Right atrium auricular region (tissue), 2 donors: ENCODE measurements at places on chromosomes 11 and 22. TPM values are rescaled to one million over a fixed set of nuclear protein-coding genes. Genes with fewer than 3 reads are reported as not detected.

The CDCA5 gene
- 0.52 TPM for total RNA-seq

The MS4A12 gene
- total RNA-seq = not detected

The TMPRSS4 gene
- total RNA-seq = not detected

The CD3G gene
- total RNA-seq = 0.24 TPM

- no peaks in the 10 kb centered on the region for H3K36me3 ChIP-seq
- H3K27me3 ChIP-seq = no peaks in the 10 kb centered on the region
- H3K4me3 ChIP-seq = no peak overlapping the region
- DNase-seq = no peak
- H3K4me1 ChIP-seq = no peaks in the 10 kb centered on the region
Measured at GRCh38 chr11:33997584-33998251, 53.8 kb upstream of the CAPRIN1 start.

DNA sequence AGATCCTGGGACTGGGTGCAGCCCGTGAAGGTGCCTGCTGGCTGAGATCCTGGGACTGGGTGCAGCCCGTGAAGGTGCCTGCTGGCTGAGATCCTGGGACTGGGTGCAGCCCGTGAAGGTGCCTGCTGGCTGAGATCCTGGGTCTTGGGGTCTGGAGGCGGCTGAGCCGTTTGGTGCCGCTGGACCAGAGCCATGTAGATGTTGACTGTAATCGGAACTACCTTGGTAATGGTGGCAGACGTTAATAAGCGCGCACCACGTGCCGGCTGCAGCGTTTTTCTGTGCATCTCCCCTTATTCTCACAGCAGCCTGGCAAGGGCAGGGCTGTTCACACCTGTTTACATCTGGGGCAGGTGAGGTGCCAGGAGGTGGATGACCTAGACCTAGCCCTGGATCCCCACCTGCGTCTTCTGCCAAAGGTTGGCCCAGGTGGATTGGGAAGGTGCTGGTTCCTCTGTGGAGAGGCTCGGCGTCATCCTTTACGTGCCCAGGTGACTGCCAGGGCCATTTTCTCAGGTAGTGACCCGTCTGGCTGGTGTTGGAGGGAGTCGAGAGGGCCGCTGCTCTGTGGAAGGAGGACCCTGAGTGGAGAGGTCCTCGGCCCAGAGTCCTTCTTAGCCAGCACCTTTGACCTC lies 382.5 kb downstream of the TBC1D22A start:
- H3K27me3 ChIP-seq = no peaks in the 10 kb centered on the region
- DNase-seq = no peak
- no peak overlapping the region for H3K4me3 ChIP-seq
- H3K36me3 ChIP-seq = no peaks in the 10 kb centered on the region
- H3K4me1 ChIP-seq = no peaks in the 10 kb centered on the region

DNA sequence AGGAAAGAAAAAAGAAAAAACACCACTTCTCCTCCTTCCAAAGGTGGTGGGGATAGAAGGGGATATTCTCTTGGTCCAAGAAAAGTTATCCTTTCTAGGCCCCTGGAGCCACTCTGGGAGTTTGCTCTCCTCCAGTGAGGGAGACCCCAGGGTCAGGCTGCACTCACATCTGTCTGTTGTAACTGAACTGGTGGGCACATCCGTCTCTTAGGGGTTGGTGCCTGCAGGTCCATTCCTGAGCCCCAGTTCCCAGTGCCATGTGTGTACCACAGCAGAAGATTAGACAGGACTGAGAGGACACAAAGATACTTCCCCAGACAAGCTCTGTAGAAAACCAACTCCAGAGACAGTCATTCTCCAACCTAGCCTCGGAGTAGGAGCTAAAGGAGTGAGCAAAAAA lies 3.1 kb upstream of the ATG2A start:
- H3K27me3 ChIP-seq = no peaks in the 10 kb centered on the region
- no peak for DNase-seq
- H3K27ac ChIP-seq = no peak overlapping the region
- H3K36me3 ChIP-seq = no peaks in the 10 kb centered on the region

DNA sequence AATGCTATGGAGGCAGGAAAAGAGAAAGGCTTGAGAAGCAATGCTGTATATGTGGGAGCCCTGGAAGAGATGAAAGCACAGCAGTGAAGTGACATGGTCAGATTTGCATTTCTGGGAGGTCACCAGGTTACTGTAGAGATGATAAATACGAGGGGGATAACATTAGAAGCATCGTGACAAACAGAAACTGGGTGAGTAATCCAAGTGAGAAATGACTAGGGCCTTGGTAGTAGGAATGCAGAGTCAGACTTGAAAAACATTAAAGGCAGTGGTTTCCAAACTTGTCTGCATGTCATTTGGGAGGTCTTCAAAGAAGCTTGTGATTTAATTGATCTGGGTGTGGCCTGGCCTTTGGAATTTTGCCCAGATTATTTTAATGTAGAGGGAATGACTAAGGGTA lies 43.9 kb downstream of the CCDC34 start:
- H3K4me1 ChIP-seq = no peaks in the 10 kb centered on the region
- H3K36me3 ChIP-seq = no peaks in the 10 kb centered on the region
- no peak overlapping the region for H3K27ac ChIP-seq
- DNase-seq = no peak

GRCh38 chr11:2794046-2794967 lies 91.3 kb downstream of the CDKN1C start:
- H3K4me1 ChIP-seq = peaks cover 17% of the 10 kb centered on the region
- no peaks in the 10 kb centered on the region for H3K36me3 ChIP-seq
- no peak overlapping the region for H3K27ac ChIP-seq
- no peak overlapping the region for H3K4me3 ChIP-seq

- no peaks in the 10 kb centered on the region for H3K36me3 ChIP-seq
- H3K27me3 ChIP-seq = no peaks in the 10 kb centered on the region
- DNase-seq = no peak
- no peaks in the 10 kb centered on the region for H3K4me1 ChIP-seq
- no peak overlapping the region for H3K27ac ChIP-seq
- no peak overlapping the region for H3K4me3 ChIP-seq
Measured at GRCh38 chr11:16456366-16456765, 100.0 kb upstream of the SOX6 start.

GRCh38 chr11:56659755-56660154 lies 3.7 kb upstream of the OR5AR1 start:
- no peaks in the 10 kb centered on the region for H3K27me3 ChIP-seq
- H3K4me1 ChIP-seq = no peaks in the 10 kb centered on the region
- DNase-seq = no peak
- no peaks in the 10 kb centered on the region for H3K36me3 ChIP-seq
- H3K4me3 ChIP-seq = no peak overlapping the region
- H3K27ac ChIP-seq = no peak overlapping the region

- no peak overlapping the region for H3K27ac ChIP-seq
- no peaks in the 10 kb centered on the region for H3K27me3 ChIP-seq
- H3K4me1 ChIP-seq = no peaks in the 10 kb centered on the region
- no peak for DNase-seq
- H3K4me3 ChIP-seq = no peak overlapping the region
Measured at GRCh38 chr11:18844753-18845367, 53.3 kb upstream of the PTPN5 start.

DNA sequence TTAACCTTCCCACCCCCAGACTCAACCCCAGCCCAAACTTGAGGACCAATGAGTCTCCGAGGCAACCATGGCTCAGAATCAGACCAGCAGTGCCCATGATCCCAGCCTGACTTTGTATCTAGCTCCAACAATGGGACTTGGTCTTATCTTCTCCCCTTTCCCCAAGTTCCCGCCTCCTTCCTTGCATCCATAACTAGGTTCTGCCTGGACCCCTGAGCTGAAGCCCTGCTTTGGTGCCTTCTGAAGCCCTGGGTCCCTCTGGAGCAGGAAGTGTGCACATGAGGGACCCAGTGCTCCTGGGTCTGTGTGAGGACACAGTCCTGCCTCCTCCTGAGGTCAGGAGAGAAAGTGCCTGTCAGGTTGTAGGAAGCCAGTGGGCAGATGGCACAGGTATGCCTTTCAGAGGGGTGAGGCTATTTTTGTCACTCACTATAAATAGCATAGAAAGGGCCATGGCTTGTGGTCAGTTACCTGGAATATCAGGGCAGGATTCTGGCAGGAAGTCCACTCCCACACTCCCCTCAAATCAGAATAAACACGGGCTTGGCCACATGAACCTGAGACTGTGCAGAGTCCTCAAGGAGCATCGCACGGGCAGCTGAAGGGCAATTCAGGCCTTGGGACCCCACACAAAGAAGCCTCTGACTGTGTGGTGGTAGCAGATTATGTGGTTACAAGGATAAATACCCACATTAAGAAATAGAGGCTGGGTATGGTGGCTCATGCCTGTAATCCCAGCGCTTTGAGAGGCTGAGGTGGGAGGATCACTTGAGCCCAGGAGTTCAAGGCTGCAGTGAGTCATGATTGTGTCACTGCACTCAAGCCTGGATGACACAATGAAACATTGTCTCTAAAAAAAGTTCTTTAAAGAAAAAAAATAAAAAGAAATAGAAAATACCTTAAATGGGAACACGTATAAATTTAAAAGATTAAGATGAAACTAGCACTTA lies 27.4 kb downstream of the RCN1 start:
- no peaks in the 10 kb centered on the region for H3K4me1 ChIP-seq
- H3K27me3 ChIP-seq = no peaks in the 10 kb centered on the region
- H3K4me3 ChIP-seq = no peak overlapping the region
- no peak overlapping the region for H3K27ac ChIP-seq

DNA sequence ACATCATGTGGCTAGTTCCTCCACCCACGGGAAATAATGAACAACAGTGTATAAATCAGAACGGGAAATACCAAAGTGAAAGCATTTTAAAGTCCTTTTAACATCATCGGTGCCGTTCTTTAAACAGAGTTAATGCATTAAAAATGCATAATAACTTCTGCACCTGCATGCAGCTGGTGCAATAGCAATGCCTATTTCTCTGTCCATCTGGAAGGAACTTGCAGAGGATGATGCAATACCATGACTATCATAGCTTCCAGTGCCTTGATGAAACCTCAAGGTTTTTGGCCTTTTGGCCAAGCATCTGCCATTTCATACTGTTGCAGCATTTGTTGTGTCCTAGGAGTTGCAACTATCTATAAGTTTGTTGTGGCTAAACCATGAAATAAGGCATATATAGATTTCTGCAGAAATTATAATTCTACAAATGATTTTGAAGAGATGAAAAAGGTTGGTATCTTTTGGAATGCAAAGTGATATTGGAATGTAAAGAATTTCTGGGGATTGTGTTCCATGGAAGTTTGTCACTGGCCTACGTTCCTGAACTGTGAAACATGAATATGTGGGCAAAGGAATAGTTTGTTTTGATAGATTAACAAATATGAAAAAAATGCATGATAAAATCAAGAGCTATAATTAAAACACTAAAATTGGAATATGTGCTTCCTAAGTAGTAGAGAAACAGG lies 9.8 kb upstream of the EIF3F start:
- no peaks in the 10 kb centered on the region for H3K4me1 ChIP-seq
- no peak overlapping the region for H3K27ac ChIP-seq
- H3K4me3 ChIP-seq = no peak overlapping the region
- no peaks in the 10 kb centered on the region for H3K27me3 ChIP-seq

GRCh38 chr11:27653990-27654758 lies 46.1 kb downstream of the BDNF start:
- no peak overlapping the region for H3K4me3 ChIP-seq
- no peak overlapping the region for H3K27ac ChIP-seq
- no peak for DNase-seq
- H3K36me3 ChIP-seq = no peaks in the 10 kb centered on the region
- no peaks in the 10 kb centered on the region for H3K4me1 ChIP-seq
